ENCODE measurements at places on chromosomes 6 and 20.

DNA sequence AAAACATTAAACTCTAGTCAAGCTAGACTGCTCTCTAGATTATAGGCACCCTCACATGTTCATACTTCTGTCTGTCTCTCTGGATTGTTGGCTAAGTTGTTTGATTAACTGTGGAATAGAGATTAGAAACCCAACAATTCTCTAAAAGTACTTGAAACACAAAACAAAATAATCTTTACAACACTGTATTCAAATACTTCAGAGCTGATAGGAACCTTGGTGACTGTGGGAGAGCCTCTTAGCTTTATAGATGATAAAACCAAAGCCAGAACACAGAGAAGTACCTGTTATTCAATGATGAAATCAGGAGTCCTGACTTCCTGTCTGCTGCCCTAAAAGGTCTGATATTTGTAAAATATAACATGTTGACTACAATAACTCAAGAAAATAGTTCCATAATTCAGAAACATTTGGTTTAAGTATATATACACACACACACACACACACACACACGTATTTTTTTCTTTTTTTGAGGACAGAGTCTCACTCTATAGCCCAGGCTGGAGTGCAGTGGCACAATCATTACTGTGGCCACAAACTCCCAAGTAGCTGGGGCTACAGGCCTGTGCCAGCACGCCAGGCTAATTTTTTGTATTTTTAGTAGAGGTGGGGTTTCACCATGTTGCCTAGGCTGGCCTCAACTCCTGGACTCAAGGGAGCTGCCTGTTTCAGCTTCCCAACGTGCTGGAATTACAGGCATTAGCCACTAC, 222.0 kb downstream of the FUT9 start:
- DNase-seq = no peak

DNA sequence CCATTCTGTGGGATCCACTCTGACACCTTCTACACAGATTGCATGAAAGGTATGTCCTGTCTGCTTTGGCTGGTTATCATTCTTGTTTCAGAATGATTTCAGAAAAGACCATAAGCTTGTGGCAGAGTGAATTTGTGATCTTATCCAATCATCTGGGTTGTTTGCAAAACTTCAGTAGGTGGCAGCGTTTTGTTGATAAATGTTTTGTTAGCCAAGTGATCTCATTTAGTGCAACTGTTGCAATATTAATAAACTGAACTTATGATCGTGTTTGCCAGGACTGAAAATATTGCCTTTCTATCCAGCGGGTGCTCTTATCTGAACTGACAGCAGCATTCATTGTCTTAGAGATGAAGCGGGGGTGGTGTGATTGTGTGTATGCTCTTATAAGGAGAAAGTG, 613.2 kb upstream of the NOX3 start:
- DNase-seq = no peak

DNA sequence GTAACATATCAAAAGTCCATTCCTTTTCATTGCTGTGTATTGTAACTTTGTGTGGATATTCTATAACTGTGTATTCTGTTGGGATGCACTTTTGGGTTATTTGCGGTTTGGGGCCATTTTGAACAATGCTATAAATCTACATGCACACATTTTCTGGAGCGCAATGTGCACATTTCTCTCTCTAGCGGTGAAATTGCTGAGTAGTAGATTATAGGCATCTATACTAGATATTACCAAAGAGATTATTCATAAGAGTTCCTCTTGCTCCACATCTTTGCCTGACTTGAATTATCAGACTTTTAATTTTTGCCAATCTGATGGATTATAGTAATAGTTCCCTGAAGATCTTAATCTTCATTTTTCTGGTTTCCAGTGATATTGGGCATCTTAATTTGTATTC, 18.3 kb upstream of the FRK start:
- DNase-seq = no peak

DNA sequence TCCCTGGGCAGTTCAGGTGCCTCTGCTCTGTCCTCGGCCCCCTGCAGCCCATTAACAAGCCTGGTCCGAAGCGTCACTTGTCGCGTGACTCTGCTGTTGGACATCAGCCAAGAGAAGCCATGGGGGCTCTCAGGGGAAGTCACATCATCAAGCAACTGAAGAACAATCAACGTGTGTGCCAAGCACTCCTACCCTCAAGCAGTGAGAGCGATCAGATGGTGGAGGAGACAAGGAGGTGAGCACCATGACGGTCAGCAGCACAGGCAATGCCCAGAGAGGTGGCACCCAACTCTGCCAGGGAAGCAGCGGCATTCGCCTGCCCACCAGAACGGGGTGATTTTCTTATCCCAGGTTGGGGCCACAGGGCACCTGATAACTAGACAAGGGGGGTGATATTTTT, 132.7 kb downstream of the AGPAT4 start:
- DNase-seq = no peak

DNA sequence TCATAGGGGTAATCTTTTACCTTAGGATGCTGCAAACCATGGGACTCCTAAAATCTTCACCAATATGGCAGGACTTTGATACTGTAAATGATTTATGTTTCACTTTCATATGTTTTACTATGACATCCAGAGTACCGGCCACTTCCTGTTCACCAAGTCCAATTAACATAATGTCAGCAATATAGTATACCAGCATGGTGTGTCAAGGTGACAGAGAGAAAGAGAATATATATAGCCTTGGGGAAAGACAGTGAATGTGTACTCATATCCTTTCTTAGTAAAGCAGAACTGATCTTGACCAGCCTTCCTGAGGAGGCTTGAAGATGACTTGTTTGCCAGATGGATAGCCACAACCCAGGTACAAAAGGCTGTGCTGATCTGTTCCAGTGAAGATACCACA, 127.9 kb downstream of the NRN1 start:
- DNase-seq = no peak

GRCh38 chr6:168371981-168372711, 52.6 kb upstream of the DACT2 start:
- DNase-seq = no peak

- DNase-seq = no peak
Measured at GRCh38 chr6:154482858-154483257, 27.6 kb downstream of the CNKSR3 start.

GRCh38 chr6:122868137-122868536, 79.1 kb downstream of the SMPDL3A start:
- DNase-seq = no peak

- DNase-seq = no peak
Measured at GRCh38 chr6:157657754-157658153, 165.3 kb upstream of the SNX9 start.

- no peak for DNase-seq
Measured at GRCh38 chr20:23179766-23180403, 93.8 kb upstream of the CD93 start.

DNA sequence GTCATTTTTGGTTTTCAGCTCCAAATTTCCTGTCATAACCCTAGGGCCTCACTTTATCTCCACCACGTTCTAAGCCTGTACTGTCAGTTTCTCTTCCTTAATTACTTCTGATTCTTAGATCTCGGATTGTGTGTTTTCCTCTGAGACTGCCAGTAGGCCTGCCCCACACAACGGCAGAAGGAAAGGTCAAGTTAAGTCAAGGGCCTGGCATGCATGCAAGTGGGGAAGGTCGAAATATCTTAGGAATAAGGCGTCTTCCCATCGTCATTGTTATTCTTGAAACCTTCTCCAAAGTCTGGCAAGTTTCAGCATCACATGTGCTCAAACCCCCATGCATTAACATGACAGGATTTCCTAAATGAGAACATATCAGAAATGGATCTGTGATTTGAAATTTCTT, 203.5 kb upstream of the TSHZ2 start:
- DNase-seq = no peak

DNA sequence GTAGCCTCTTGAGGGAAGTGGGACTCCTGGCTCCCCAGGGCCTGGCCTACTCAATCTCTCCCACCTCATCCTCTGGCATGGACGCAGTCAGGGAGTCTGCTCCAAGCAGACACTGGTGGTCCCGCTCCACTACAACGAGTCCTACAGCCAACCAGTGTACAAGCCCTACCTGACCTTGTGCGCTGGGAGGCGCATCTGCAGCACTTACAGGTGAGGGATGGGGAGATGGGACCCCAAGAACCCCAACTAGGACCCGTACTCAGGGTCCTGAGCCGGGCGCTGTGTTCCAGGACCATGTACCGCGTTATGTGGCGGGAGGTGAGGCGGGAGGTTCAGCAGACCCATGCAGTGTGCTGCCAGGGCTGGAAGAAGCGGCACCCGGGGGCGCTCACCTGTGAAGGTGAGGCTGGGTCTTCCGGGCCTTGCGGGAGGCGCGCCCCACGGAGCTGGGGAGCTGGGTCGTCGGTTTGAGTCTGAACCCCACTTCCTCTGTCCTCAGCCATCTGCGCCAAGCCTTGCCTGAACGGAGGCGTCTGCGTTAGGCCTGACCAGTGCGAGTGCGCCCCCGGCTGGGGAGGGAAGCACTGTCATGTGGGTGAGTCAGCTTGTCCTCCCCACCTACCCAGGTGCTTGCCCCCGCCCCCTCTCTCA, 2.1 kb downstream of the EGFL8 start:
- no peak for DNase-seq

DNA sequence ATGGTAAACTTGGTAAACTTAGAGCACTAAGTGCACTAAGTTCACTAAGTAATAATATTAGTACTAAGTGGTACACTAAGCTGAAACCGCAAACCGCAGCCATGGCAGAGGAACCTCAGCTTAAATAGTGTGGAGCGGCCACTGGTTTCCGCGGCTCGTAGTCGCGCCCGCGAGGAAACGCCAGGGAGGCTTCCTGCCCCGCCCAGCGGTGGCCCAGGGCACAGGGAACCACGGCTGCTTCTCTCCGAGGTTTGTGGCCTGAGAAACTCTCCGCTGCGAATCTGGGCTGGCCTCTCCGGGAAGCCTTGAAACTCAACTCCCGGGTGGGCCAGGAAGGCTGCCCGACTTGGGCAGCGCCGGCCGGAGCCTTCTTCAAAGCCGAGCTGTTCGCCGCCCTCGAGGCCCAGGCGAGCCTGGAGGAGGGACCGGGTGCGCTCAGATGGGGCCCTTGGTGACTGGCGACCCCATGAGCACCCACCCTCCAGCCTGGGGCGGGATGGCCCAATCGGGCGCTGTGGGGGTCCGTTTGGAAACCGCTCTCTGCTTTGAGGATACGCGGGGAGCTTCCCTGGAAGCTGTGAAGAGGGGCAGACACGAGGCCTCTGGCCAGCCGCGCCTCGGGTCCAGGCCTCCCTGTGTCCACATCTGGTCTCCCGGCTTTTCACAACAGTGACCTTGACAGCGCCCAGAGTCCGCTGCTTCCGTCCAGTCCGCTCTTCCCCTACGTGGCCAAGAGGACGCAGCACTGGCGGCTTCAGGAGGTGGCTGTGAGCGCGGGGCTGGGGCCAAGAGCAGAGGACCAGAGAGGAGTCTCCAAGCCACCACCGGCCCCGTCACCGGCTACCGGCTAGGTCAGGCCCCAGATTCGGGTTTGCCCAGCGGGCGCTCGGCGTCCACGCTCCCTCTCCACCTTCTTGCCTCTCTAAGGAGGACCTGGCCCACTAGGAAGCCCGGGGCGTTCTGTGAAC, 25.4 kb upstream of the HLA-E start:
- no peak for DNase-seq
